Thymus (tissue), 14 donors: ENCODE measurements at places on chromosomes 4 and X. TPM values are rescaled to one million over a fixed set of nuclear protein-coding genes. Genes with fewer than 3 reads are reported as not detected.

CXCL13 gene
- total RNA-seq = 1.9 TPM

REPS2 gene
- total RNA-seq = 1.7 TPM

TMEM271 gene
- total RNA-seq = 0.05 TPM

CFAP47 gene
- 0.05 TPM for total RNA-seq

SPATA18 gene
- total RNA-seq = 1.6 TPM

DNA sequence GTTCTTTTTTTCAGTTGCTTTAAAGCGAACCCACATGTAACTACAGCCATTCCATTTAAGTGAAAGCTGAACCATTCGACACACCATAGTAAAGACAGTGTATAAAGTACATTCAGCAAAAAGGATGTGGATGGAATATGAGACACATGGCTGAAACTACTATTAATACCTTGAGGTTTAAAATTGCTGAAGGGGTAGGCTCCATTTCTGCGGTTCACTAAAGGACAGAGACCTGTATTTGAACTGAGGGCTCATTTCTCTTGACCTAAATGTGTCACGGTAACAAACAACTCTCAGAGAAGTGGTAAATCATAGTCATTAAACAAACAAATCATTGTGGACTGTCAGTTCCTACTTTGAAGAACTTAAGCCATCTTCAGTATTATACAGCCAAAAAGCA lies 1085.6 kb upstream of the TENM3 start:
- no peak for DNase-seq

DNA sequence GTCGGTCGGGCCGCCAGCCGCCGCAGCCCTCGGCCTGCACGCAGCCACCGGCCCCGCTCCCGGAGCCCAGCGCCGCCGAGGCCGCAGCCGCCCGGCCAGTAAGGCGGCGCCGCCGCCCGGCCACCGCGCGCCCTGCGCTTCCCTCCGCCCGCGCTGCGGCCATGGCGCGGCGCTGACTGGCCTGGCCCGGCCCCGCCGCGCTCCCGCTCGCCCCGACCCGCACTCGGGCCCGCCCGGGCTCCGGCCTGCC lies 213 bp downstream of the NFKB1 start:
- no peak for DNase-seq

DNA sequence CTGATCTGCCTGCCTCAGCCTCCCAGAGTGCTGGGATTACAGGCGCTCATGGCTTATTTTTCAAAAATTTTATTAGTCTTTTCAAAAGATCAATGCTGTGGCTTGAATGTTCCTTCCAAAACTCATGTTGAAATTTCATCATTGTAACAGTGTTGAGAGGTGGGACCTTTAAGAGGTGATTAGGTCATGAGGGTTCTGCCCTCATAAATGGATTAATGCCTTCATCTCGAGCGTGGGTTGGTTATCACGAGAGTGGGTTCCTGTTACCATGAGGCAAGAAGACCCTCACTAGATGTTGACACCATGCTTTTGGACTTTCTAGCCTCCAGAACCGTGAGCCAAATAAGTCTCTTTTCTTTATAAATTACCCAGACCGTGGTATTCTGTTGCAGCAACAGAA lies 30.3 kb downstream of the EIF2S3 start:
- no peak for DNase-seq

DNA sequence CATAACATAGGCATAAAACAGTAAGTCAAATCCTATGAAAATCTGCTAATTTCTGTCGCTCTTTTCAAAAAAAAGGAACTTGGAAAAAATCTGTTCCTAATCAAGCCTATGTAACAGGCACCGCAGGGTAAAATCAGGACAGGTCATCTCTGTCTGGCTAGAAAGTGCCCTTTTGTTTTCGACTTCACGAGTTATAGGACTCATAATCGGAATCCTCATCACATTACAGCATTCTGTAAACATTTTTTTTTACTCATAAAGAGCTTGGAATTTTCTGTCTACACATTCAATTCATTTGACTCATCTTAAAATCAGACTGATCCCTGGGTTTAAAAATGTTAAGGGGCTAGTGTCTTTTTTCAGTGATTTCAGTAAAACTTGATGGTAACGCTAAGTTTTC lies 181.7 kb upstream of the TBC1D9 start:
- no peak for DNase-seq

DNA sequence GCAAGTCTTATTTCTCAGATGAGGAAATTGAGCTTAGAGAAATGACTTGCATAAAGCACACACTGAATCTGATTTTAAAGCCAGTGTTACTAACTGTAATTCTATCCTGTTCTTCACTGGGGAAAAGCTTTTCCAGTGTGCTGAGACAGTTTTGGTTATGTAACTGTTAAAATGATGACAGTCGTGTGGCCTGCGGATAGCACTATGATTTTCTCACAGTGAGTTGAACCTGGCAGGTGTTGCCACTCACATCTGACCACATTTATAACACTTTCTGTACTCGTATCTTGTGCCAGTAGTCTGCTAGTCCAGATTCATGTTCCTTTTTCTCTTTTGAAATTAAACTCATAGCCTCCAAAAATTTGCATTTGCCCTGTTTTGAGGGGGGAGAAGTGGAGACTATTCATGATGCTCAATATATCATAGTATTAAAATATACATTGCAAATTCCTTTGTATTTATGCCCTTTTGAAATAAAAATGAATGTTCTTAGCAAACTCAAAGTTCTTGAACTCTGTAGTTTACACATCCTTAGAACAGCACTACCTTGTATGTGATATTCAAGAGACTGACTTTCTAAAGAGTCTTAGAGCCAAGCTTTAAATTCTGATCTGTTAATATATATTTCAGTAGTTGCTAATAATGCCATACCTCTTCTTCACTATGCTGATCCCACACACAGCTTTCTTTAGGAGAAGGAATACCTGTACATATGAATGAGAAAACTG lies 132.3 kb downstream of the PDLIM5 start:
- no peak for DNase-seq

PROM1 gene
- 1.1 TPM for total RNA-seq

CLDN24 gene
- not detected for total RNA-seq

FAM149A gene
- total RNA-seq = 3.8 TPM

ELOVL6 gene
- 3.1 TPM for total RNA-seq

DNA sequence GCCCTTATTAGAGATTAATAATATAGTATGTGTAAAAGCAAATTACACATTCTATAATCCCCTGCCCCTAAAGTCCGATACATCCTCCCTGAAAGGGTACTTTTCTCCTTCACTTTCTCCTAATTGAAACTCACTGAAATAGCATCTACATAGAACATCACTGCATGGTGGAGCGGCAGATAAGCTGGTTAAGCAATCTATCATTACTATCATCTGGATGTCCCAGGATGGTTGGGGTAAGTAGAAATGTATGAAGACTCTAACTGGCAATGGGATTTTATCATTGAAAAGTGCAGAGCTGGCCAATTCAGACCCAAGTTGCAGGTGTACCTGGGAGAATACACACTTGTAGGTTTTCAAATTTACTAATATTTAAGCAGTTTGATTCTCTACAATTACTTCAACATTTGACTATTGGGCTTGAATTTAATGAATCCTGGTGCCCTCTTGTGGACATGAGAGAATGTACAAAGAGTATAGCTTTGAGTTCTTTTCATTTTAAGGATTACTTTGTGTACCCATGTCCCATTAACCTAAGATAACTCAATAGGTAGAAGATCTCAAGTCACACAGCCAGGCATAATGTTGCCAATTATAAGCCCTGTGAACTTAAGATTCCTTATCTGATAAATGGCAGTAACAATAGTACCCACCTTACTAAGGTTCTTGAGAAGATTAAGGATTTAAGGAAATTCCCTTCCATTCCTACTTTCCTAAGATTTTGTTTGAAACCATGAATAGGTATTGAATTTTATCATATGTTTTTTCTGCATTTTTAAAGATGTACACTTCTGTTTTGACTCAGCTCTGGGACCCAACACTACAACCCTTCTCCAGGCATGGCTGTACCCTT lies 69.8 kb downstream of the SHROOM3 start:
- peak; percentile 36 for DNase-seq

DNA sequence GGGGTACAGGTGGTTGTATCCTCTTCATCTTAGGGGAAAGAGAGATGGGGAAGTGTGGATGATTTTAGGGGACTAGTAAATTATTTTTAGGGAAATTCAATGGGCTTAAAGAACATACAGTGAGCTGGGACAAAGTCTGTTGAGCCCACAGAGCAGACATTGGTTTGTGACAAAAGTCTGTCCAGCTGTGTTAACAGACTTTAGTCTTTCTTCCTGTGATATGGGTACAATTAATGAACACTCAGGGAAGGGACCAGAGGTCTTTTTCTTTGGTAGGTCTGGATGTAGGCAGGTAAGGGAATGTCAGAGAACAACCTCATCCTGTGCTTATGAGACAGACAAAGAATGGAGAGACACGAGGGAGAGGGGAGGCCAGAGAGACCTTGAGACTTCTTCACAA lies 2.0 kb downstream of the CLRN2 start:
- DNase-seq = no peak

PCDH18 gene
- 9.9 TPM for total RNA-seq

DNA sequence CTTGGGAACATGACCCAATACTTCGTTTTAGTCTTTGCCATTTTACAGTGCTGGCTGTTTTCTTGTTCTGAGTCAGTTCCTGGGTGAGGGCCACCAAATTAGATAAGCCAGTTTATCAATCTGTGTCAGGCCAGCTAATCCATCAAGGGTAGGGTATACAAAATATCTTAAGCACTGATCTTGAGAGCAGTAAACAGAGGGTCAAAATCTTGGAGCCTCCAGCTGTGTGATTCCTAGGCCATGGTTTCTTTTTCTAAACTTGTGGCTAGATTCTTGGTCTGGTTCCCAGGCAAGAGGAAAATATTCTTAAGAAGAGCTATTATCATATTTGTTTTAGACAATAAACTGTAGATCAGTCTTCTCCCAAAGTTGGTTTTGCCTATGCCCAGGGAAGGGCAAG lies 1396.6 kb upstream of the PABPC4L start:
- DNase-seq = no peak

GRCh38 chr4:22417408-22417807 lies 98.5 kb downstream of the ADGRA3 start:
- no peak for DNase-seq

RBM3 gene
- total RNA-seq = 192 TPM

CYTL1 gene
- 2.9 TPM for total RNA-seq

GRCh38 chr4:40228497-40229365 lies 31.9 kb downstream of the RHOH start:
- no peak for DNase-seq

GRCh38 chr4:4868040-4868757 lies 8.7 kb downstream of the MSX1 start:
- no peak for DNase-seq

SPP1 gene
- total RNA-seq = 44.2 TPM

DNA sequence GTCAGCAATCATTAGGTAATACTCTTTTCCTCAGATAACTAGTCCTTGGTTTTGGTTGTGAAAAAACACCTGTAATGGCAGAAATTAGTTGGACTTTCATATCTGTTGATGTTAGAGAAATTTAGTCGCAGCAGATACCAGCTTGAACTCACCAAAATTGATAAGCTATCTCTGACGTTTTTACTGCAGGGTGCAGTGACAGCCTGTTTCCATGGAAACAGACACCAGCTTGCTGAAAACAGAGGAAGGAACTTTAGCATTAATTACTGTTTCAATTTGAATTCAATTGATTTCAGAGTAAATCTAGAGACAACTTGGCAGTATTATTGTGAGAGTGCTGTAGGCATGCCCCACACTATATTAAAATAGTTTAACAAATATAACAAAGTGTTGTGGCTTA lies 246.5 kb downstream of the PPP1R2C start:
- DNase-seq = no peak

DNA sequence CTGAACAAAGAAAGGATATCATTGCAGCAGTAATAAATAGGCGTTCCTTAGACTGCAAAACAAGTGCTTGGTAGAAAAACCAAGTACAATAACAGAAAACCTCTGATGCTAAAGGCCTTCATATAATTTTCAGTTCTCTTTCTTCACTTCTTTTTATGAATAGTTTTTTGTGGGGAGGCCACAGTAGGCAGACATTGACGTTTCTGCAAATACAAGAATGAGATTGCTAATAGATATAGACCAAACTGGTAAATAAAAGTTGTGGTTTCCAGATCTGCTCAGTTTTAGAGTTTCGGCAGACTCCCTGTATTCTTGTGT lies 57.0 kb upstream of the RAP1GDS1 start:
- no peak for DNase-seq

GRCh38 chrX:104324461-104325212 lies 69.9 kb upstream of the ESX1 start:
- DNase-seq = no peak

ADH1A gene
- 0.19 TPM for total RNA-seq

- DNase-seq = no peak
These were observed 714.5 kb upstream of the TENM3 start for GRCh38 chr4:181528570-181529184.
